ENCODE measurements at places on chromosomes 3 and 15. TPM values are rescaled to one million over a fixed set of nuclear protein-coding genes. Genes with fewer than 3 reads are reported as not detected.

GRCh38 chr3:88957711-88958439 is 149.5 kb upstream of the EPHA3 start:
- no peak overlapping the region for H3K27ac ChIP-seq
- no peak overlapping the region for H3K4me3 ChIP-seq
- H3K27me3 ChIP-seq = no peaks in the 10 kb centered on the region

UPK1B gene
- 8.3 TPM for total RNA-seq

GRCh38 chr15:55499151-55499550 is 8.9 kb downstream of the DNAAF4 start:
- peaks cover 6% of the 10 kb centered on the region for H3K27me3 ChIP-seq
- DNase-seq = no peak
- no peak overlapping the region for H3K27ac ChIP-seq
- H3K4me3 ChIP-seq = peak overlapping the region; percentile 97
- peaks cover 7% of the 10 kb centered on the region for H3K4me1 ChIP-seq

- H3K4me1 ChIP-seq = peaks cover 64% of the 10 kb centered on the region
- H3K4me3 ChIP-seq = peak overlapping the region; percentile 56
- peaks cover 4% of the 10 kb centered on the region for H3K36me3 ChIP-seq
- peaks cover 36% of the 10 kb centered on the region for H3K27me3 ChIP-seq
- DNase-seq = no peak
Observed at GRCh38 chr15:69562564-69562963, 109.9 kb downstream of the RPLP1 start.

DNA sequence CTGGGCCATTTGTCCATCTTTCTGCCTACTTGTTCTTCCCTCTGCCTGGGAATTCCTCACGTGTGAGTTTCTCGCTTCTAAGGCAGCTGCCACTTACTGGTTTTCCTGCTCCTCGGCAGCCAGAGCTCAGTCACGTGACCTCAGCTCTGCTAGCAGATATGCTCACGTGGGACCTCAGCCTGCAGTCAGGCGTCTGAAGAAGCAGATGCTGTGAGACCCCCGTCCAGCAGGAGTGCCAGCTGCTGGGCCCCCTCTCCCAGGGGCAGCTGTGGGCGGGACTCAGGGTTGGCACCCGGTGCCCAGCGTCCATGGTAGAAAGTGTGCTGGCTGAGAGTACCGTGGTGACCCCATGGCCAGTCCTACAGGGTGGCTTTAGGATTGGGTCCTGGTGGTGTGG is 161.3 kb upstream of the TLE3 start:
- H3K36me3 ChIP-seq = no peaks in the 10 kb centered on the region
- DNase-seq = no peak

OR5K2 gene
- total RNA-seq = not detected

DNA sequence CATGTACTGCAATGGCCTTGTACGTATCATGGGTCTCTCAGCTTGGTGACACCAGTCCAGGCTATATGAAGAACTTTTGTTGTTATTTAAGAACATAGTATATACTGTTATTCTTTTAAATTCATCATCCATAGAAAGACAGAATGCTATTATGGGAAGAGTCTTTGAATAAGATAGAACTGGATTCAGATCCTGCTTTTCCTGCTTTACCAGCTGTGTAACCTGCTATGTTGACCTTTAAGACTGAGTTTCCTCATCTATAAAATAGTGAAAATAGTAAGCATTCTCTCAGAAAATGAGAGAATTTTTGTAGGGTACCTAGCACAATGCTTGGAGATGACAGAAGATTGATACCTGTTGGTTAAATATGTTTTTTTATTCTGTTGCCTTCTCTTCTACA is 204.1 kb upstream of the TBL1XR1 start:
- H3K4me3 ChIP-seq = no peak overlapping the region
- no peaks in the 10 kb centered on the region for H3K27me3 ChIP-seq
- H3K4me1 ChIP-seq = peaks cover 1% of the 10 kb centered on the region

DNA sequence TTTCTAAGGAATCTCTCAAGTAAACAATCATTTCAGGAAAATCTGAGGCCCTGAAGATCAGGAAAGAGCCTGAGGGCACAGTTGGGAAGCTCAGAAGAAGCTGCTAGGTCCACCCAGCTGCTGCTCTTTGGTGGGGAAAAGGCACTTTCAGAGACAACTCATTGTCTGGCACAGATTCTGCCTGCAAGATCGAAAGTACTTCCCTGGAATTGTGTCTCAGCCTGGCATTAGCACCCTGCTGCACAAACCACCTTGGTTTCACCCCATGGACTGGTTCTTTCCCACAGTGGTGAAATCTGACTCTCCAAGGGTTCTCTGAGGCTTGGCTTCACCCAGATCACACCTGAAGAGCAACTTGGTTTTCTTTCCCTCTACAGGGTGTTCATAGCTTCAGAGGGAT is 18.7 kb downstream of the THRB start:
- DNase-seq = no peak
- H3K27ac ChIP-seq = no peak overlapping the region
- no peak overlapping the region for H3K4me3 ChIP-seq
- peaks cover 5% of the 10 kb centered on the region for H3K4me1 ChIP-seq

DNA sequence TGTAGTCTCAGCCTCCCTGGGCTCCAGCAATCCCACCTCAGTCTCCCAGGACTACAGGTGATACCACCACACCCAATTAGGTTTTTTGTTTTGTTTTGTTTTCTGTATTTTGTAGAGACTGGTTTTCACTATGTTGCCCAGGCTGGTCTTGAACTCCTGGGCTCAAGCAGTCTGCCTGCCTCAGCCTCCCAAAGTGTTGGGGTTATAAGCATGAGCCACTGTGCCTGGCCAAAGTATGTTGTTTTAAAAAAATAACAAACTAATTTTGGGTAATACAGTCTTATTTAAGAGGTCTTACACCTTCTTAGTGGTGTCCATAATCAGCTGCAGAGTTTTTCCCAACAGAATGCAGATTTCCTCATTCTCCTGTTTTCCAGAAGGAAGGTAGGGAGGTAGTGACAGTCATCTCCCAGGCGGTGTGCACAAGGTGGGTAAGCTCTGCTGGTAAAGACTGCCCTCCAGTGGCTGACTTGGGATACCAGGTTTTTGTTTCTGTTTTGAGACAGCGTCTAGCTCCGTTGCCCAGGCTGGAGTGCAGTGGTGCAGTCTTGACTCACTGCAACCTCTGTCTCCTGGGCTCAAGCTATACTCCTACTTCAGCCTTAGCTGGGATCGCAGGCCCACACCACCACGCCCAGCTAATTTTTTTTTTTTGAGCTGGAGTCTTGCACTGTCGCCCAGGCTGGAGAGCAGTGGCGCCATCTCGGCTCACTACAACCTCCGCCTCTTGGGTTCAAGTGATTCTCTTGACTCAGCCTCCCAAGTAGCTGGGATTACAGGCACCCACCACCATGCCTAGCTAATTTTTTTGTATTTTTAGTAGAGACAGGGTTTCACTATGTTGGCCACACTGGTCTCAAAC is 58.4 kb downstream of the MAP6D1 start:
- H3K4me3 ChIP-seq = no peak overlapping the region
- H3K36me3 ChIP-seq = peaks cover 17% of the 10 kb centered on the region
- no peak overlapping the region for H3K27ac ChIP-seq
- H3K4me1 ChIP-seq = no peaks in the 10 kb centered on the region
- no peaks in the 10 kb centered on the region for H3K27me3 ChIP-seq
